ENCODE measurements at places on chromosomes 12 and 14. TPM values are rescaled to one million over a fixed set of nuclear protein-coding genes. Genes with fewer than 3 reads are reported as not detected.

- DNase-seq, result no peak
Measured at GRCh38 chr14:95204705-95205104, 47.4 kb upstream of the DICER1 start.

- DNase-seq, result no peak
Measured at GRCh38 chr12:82174383-82174782, 183.8 kb downstream of the CCDC59 start.

USP30 gene
- 4.1 TPM for total RNA-seq

CLEC4C gene
- total RNA-seq, result not detected

SLC39A5 gene
- not detected for total RNA-seq

All from umbilical cord (tissue), 2 donors.